SW480 (cell line): ENCODE measurements at places on chromosomes 3 and 15.

GRCh38 chr3:26104851-26105251, 315.0 kb downstream of the OXSM start:
- no peak for DNase-seq

DNA sequence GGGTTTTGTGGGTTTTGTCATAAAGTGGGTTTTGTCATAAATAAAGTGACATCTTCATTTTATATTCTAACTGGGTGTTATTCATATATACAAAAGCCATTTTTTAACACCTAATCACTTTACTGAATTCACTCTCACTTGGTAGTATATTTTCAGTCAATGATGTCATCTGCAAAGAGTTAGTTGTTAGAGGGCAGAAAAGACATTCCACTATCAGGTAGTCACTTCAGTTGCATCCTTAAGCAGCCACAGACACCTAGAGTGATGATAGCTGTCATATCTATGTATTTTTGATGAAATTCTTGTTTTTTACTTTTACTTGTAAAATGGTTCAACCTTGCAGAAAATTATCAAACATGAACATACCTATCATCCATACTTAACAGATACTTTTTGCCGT, 89.0 kb downstream of the DHX36 start:
- no peak for DNase-seq

DNA sequence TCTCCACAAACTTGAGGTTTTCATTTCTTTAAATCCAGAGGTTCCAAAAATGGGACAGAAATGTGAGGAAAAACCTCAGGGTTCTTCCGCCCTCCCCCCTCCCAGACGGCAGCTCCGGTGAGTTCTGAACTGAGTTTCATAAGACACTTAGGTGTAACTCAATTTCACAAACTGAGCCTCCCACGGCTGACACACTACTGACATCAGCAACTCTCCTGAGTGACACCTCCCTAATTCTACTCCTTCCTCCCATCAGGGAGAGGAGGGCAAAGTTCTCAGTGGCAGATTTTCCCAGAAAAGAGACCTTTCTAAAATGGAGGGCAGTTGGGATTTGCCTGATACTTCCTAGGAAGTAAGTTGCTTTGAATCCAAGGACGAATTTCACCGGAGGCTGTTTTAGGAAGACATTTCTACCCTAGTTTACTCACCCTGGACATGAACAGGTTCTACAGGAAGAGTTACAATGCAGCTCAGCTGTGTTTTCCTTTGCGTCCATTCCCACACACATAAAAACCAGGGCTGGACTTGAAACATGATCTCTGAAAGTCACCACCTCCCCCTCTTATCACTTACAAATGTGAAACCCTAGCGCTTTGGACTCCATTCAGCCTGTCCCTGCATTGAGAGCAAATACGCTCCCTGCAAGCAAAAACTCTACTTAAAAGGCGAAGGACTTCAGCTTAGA, 78.1 kb upstream of the LMOD3 start:
- DNase-seq, result peak; percentile 81

DNA sequence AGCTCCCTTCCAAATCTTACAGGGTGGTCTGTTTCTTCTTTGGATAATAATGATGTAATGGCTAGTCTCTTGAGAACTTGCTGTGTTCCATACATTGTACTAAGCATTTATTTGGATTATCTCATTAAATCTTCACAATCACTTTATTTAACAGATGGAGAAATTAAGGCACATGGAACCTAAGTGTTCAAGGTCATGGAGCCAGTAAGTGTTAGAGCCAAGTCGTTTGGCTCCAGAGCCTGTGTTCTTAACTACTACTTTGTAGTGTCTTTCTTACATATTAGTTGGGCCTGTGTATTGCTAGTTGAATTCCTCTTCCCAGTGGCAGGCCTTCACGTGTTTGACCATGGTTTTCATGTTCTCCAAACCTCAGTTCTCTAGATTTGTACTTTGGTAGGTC, 177.8 kb downstream of the ATG7 start:
- DNase-seq, result no peak

DNA sequence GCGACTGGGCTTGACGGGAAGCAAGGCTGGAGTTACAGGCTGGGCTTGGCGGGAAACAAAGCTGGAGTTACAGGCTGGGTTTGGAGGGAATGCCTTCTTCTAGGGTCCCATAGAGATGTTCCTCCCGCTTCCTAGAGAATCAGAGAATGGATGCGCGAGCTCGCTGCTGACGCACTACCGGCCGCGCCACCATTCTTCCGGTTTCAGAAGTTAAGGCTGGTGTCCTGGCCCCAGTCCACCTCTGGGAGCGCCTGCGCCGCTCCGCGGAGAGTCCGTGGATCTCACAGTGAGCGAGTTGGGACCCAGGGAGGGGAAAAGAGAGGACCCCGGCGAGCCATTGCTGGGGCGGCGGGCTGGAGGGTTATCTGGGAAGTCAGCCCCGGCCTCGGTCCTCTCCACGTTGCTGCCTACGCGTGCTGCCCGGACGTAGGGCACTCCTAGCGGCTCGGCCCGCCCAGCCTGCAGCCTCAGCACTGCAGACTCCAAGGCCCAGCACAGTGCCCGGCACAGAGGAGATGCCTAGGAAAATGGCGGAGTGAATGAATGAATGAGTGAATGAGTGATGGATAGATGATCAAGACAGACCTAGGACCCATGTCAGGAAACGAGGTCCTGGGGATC, at the start of gene ZNF502:
Gene ZNF502, plus strand, starts transcription at position 206 of the 621 bp plus-strand sequence. CDS start 7,602 bp downstream, outside the sequence.
- peak; percentile 85 for DNase-seq

DNA sequence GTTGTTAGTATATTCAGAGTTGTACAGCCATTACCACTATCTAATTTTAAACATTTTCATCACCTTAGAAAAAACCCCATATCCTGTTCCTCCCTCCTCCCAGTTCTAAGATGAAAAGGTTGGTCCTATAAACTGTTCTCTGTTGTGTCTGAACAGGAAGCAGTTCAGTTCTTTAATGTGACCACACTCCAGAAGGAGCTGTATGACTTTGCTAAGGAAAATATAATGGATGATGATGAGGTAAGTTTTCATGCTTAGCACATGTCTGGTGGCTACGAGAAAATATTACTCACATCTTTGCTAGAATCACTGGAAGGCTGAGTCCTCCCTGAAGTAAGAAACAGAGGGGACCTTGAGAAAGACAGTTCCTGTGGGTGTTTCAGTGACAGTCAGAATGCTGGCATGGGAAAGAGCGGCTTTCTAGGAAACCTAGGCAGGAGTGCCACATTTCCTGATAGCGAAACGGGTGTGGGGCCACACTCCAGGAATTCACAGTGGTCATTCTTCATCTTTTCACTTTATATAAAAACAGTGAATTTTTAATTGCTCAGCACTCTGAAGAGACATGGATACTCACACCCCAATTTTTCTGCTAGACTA, 20.3 kb downstream of the CRTAP start:
- no peak for DNase-seq

- DNase-seq, result no peak
These were observed 56.8 kb downstream of the DNAH1 start for GRCh38 chr3:52372822-52373504.

DNA sequence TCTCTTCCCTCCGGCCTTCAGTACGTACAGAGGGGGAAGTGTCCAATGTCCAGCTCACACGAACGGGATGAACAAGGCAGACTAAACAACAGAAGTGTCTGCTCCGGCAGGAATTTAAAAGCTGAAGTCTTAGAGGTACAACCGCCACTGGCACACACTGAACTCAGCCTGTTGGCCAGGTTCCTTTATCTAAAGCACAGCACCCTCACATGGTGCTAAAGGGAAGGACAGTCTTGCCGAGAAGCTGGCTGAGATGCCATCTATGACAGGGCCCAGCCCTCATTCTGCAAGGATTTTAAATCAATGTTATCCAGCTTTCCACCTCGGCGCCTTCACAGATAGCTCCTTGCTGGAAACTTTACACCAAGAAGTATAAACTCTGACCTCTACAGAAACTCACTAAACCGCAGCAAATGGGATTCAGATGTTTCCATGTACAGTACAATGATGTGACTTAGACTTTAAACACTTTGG, 2.8 kb downstream of the ADAMTS17 start:
- DNase-seq, result peak; percentile 81
